ENCODE measurements at places on chromosomes 16 and 17.

GRCh38 chr17:43845766-43846165, 1.2 kb upstream of the CD300LG start:
- DNase-seq, result no peak

GRCh38 chr16:4365615-4366014, 6.0 kb upstream of the VASN start:
- no peak for DNase-seq

DNA sequence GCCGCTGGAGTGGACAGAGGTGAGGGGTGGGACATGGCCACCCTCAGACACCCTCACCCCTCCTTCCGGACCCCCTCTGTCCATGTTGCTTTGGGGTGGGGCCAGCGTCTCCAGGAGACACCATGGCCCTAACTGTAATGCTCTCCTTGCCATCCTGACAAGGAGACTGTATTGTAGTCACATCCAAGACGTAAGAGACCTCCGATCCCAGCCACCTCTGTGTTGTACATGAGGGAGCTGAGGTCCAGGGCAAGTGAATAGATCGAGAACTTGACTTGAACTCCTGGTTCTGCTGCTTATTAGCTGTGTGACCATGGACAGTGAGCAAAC, 30.2 kb downstream of the POLR3E start:
- no peak for DNase-seq

GRCh38 chr17:66691644-66692420, 143.1 kb upstream of the CACNG5 start:
- no peak for DNase-seq

- DNase-seq, result no peak
These were observed 6.2 kb upstream of the CPSF4L start for GRCh38 chr17:73267648-73268537.

- no peak for DNase-seq
These were observed 63.2 kb downstream of the IQCK start for GRCh38 chr16:19781226-19781625.

DNA sequence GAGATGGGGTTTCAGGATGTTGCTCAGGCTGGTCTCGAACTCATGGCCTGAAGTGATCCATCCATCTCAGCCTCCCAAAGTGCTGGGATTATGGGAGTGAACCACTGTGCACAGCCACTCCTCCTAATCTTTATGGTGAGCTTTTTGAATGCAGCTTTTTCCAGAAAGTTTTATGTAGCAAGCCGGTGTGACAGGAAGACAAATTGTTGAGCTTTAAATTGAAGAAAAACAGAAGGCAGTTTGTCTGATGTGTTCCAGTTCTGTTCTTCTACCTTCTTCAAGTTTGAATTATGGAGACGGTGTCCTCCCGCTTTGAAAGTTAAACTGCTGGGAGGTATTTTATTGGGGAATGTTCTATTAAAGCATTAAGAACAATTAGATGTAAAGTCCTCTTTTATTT, 177.1 kb downstream of the SNX29 start:
- no peak for DNase-seq

DNA sequence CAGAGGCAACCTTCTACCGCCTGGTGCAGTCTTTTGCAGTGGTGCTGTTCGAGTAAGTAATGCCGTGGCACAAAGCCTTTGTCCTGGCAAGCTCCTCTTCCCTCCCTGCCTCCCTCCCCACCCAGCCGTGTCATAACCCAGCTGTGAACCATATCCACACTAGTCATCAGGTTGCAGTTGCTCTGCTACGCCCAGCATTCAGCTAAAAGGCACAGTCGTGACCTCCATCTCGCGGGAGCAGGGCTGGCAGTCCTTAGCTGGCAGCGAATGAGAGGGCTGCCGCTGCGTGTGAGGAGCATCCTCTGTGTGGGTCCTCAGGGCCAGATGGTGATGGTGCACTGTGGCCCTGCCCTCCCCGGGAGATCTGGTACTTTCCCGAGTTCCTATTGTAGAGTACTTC, 39.3 kb downstream of the CIBAR2 start:
- no peak for DNase-seq

GRCh38 chr16:75197522-75198134, 9.3 kb downstream of the CTRB2 start:
- no peak for DNase-seq

DNA sequence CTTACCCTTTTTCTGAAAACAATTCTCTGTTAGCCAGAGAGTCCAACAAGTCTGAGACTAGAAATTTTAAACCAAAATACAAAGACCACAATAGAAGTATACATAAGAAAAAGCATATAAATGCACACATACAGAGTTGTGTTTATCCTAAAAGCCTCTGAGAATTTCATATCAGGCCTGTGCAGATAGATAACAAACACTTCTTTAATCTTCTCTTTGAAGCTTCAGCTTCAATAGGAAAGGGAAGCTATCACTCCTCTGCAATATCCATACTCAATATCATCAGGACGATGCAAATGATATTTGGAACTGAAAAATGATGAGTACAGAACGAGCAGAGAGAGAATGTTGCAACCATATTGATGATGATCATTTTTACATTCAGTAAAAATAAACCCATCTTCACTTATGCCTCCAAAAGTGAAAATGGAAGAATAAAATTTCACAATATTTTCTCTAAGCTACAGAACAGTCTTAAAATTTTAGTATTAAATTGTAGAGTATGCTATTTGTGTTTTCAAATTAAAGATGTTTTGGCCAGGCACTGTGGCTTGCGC, 61.6 kb downstream of the SKAP1 start:
- no peak for DNase-seq

- peak; percentile 43 for DNase-seq
These were observed 8.0 kb upstream of the UNK start for GRCh38 chr17:75776386-75777295.

- no peak for DNase-seq
These were observed 65.2 kb upstream of the SIAH1 start for GRCh38 chr16:48450367-48450766.

GRCh38 chr17:4509401-4509800, 10.7 kb downstream of the SPNS2 start:
- peak; percentile 58 for DNase-seq

GRCh38 chr17:42530952-42531454, 5.0 kb upstream of the NAGLU start:
- no peak for DNase-seq

- DNase-seq, result no peak
These were observed 444.3 kb upstream of the HSBP1 start for GRCh38 chr16:83363521-83363920.

GRCh38 chr16:81190667-81191066, 47.8 kb upstream of the BCO1 start:
- no peak for DNase-seq

- DNase-seq, result no peak
These were observed 5.8 kb downstream of the PIPOX start for GRCh38 chr17:29048440-29049368.

GRCh38 chr17:72049914-72050313, 70.9 kb upstream of the SOX9 start:
- DNase-seq, result no peak

GRCh38 chr17:57459286-57459915, 203.1 kb downstream of the MSI2 start:
- peak; percentile 76 for DNase-seq

GRCh38 chr17:8468127-8468526, 32.4 kb downstream of the NDEL1 start:
- DNase-seq, result no peak

DNA sequence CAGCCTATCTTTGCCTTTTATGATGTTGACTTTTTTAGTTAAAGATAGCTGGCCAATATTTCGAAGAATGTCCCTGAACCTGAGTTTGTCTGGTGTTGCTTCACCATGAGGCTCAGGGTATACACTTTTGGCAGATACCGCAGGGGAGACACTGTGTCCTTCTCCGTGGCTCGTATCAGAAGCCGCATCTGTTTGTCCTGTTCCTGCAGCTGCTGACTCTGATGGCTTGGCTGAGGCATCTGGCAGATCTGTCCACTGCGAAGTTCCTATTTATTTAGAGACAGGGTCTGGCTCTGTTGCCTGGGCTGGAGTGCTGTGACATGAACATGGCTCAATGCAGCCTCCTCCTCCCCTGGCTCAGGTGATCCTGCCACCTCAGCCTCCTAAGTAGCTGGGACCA, 93.5 kb downstream of the CRISPLD2 start:
- DNase-seq, result no peak
